ENCODE measurements at places on chromosomes 6 and 20.
A peak's percentile ranks its signal among the peaks of the same experiment; 100 is the strongest.

GRCh38 chr6:71582820-71583219, 294.2 kb downstream of the OGFRL1 start:
- no peak for DNase-seq

DNA sequence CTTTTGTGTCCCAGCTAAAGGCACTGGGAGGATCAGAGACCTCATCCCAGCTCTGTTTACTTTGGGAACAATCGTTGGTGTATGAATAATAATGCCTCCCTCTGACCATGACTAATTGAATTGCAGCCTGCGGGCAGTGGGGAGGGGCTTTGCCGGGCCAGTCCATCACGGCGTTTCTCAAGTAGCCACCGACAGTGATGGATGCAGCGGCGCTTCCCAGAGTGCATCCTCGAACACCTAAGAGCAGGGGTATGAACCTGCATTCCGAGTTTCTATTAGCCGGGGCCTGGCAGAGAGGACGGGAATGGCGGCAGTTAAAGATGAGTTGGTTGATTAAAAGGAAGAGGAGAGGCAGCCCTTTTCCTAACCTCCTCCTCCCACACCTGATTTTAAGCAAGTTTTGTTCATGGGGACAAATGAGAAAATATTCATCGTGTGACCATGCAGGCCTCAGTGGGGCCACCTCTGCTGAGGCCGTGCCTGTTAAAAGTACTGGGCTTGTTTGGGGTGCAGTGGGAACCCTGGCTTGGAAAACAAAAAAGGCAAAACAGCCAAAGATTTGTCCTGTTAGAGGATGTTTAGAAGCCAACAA, 154.1 kb downstream of the FOXA2 start:
- no peak for DNase-seq

DNA sequence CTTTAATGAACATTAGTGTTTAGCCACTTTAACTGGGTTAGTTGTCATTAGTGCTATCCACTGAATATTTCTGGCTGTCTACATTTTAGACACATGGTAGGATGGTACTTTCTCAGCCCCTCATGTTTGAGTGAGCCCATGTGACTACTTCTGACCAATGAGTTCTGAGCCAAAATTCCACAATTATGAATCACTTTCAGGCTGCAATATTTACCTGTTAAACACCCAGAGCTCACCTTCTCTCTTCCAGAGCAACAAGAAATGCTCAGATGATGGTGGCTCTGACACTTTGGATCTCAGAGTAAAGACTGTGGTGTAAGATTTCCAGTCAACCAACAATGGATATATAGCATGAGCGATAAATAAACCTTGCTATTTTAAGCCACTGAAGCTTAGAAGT, 24.8 kb downstream of the SPACA1 start:
- no peak for DNase-seq

DNA sequence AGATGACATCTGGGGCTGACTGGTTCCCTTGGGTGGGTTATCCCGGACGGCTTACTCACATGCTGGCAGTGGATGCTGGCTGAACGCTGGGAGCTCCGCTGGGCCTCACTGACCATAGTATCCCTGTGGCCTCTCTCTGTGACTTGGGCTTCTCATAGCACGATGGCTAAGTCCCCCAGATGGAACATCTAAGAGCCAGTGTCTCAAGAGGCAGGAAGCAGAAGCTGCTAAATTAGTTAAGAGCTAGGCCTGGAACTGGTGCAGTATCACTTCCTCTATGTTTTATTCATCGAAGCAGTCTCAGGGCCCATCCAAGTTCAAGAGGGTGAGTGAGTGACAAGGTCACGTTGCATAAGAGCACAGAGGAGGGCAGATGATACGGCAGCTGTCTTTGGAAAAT, 116.5 kb upstream of the LAMP5 start:
- DNase-seq: no peak

DNA sequence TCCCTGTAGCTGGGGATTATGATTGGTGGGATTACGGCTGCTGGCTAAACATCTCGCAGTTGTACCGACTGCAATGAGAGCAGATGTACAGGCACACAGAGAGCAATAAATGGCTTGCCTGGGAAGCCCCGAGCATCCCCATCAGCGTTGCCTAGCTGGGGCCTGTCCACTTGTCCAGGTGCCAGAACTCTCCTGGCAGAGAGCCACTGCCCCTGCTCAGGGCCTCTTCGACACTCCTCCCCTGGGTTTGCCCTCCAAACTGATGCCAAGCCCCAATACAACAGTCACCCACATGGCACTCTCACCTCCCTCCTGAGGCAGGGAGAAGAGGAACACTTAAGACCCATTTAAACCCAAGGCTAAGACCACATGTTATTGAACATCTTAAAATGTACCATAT, 715.1 kb downstream of the PTPRT start:
- DNase-seq: no peak

GRCh38 chr6:15474196-15474595, 188.6 kb downstream of the DTNBP1 start:
- DNase-seq: no peak

- DNase-seq: no peak
These were observed 31.7 kb upstream of the HINT3 start for GRCh38 chr6:125924697-125925358.

DNA sequence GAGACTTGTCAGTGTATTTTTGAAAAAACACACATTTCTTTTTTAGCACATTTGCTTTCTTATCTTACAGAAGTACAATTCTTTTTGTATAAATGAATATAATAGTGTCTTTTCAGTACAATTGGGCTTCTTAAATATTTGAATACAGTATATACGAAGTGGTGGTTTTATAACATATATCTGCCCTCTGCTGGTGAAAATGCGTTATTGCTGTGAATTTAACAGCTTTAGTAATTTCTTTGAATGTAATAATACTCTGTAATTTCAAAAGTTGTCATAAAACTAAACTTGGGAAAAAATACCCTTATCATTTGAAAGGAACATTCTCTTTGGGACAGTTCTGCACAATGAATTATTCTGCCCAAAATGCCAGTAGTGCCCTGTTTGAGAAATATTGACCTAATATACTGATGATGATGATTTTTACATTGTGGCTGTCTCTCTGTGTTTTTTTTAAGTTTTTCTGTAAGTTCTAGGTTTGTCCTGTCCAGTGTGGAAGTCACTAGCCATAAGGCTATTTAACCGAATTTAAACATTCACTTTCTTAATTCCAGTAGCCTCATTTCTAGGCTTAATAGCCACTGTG, 19.0 kb downstream of the SMAP1 start:
- DNase-seq: no peak

DNA sequence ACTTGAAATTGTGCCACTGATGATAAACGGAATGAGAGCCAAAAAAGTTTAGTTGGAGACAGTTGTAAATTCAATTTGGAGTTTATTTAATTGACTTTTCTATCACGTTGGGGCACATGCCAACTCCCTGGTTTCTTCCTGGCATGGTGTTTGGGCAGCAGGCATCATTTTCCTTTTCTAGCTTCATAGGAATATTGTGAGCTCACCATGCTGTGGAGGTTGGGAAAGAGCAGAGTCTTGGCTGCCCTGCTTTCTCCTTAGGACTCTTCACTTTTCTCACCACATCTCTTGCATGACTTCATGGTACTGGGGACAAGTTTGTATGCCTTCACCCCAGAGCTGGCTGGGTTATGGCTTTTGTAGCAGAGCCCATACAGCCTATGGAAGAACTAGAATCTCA, 6.4 kb downstream of the SCAND1 start:
- peak; percentile 14 for DNase-seq

GRCh38 chr6:24919056-24919892, 16.5 kb downstream of the RIPOR2 start:
- no peak for DNase-seq

GRCh38 chr20:34980543-34981233, 25.0 kb downstream of the MYH7B start:
- DNase-seq: no peak

DNA sequence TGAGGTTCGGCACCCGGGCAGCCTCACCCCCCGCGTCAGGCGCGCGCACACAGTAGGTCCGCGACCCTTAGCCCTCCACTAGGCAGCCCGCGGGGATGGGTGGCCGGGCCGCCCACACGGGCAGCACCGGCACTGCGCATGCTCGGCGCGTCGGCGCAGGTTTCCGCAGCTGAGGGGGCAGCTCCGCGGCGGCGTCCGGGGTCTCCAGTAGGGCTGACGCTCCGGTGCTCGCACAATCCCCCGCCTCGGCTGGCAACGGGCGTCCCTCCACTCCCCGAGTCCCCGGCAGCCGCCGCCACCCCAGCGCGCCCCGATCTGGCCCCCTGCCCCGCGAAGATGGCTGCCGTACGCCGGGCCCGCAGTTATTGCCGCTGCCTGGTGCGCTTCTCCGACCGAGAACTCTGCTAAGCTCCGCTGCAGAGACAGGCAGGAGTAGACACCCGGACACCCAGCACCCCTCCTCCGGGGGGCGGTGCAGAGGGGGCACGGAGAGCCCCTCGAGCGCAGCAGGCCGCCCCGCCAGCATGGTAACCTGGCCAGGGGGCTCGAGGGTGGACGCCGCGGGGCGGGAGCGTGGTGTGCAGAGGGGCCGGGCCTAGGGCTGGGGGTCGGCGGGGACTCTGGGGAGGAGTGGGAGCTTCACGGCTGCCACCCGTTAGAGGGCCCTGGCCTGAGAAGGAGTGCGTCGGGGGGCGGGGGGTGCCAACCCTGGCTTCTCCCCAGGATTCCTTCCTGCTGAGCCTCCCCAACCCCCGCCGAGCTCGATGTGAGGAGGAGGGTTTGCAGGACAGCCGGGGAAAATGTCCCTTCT, at the start of gene FBXO9:
Gene FBXO9 (plus strand): TSS at position 139 of the 811 bp plus-strand sequence. CDS start 386 bp downstream, at position 525.
- no peak for DNase-seq

Data from thoracic aorta (tissue), 2 donors.